ENCODE measurements at places on chromosomes 2 and 18.
A peak's percentile ranks its signal among the peaks of the same experiment; 100 is the strongest.

GRCh38 chr2:144679942-144680341, 160.0 kb upstream of the ZEB2 start:
- no peak for DNase-seq

DNA sequence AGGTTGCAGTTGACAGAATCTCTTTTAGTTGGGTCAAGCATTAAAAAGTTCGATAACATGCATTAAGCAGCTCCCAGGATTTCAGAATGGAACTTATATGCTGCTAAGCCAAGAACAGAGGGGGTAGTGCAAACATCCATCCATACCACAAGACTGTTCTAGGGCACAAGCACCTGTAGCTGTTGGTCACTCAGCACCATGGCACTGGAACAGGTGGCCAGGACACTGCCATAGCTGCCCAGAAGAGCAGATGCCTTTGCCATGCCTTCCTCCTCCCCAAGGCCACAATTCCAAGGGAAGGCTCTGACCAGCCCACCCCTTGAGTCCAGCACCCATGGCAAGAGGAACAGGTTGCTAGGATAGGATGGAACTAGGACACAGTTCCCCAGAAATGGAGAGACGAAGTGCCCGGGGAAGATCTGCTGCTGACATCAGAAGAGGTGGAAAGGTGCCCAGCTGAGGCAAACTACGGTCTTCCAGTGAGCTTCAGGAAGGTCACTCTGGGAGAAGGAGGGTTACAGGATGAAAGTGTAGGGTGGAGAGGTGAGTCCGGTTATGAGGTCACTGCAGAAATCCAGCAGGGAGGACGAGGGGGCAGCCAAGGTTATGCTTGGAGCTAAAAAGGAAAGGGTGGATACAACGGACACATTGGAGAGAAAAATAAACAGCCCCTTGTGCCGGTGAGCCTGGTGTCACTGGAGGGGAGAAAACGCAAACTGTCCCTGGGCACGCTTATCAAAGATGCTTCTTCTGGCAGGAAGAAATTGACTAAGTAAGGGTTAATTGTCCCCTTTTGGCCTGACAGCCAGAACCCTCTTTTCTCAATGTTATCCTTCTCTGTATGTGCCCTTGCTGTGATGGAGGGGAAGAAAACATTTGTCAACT, 41.9 kb downstream of the C1QL2 start:
- DNase-seq: no peak

DNA sequence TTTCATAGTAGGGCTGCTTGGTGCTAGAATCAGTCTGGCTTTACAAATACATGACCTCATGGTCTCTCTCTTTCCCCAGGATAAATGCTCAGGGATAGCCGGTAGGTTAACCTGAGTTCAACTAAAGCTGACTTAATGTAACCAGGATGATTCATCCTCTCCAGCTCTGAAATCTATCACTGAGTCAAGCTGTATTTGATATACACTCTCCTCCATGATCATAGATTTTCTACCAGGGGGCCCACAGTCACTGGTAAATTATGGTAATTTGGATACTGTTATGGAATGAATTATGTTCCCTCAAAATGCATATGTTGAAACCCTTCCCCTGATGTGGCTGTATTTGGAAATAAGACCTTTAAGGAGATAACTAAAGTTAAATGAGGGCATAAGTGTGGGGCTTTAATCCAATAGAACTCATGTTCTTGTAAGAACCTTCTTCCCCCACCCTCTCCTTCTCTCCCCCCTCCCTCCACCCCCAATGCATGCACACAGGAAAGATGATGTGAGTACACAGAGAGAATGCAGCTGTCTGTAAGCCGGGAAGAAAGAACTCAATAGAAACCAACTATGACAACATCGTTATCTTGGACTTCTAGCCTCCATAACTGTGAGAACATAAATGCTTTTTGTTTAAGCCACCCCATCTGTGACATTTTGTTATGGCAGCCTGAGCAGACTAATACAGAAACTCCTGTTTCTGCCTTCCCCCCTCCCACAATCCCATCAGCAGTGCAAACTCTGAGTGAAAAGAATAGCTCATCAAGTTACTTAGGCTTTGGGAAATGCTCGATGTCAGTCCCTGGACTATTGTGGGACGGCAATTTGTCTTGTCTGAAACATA, 134.9 kb upstream of the KYNU start:
- DNase-seq: no peak

GRCh38 chr2:42809131-42809818, 16.9 kb upstream of the HAAO start:
- peak; percentile 38 for DNase-seq

GRCh38 chr2:209368914-209369313, 54.9 kb upstream of the MAP2 start:
- no peak for DNase-seq

DNA sequence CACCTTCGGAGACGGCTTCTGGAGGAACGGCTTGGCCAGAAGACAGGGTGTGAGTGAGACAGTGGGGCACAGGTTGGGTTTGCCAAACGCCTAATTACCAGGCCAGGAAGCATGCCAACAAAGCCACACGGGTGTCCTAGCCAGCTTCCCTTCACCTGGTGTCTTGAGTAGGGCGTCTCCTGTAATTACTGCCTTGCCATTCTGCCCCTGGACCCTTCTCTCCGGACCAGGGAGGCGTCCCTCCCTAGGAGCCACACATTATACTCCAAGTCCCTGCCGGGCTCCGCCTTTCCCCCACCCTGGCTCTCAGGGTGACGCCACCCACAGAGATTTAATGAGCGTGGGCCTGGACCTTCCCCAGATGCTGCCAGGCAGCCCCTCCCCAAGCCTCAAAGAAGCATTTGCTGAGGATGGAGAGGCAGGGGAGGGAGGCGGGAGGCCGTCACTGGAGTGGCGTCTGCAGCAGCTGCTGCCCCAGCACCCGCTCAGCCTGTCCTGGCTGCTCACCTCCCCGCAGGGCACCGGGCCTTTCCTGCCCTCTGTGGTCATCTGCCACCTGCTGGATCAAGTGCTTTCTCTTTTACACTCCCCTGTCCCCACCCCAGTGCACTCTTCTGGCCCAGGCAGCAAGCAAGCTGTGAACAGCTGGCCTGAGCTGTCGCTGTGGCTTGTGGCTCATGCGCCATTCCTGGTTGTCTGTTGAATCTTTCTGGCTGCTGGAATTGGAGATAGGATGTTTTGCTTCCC, 20.7 kb downstream of the FOSL2 start:
- DNase-seq: no peak

GRCh38 chr2:147198651-147199171, 646.1 kb upstream of the ACVR2A start:
- no peak for DNase-seq

DNA sequence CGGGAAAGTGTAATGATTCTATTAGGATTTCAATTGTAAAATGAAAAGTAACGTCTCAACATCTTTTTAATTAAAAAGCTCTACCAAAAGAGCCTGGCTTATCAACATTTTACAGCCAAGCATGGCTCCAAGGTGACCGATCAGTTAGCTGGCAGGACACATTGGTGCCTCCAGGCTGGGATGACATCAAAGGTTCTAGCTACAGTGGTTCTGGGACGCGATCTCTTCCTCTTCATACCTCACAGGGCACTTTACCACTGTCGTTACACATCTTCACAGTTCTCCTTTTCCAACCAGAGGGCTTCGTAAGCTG, 693 bp downstream of the ORC2 start:
- peak; percentile 87 for DNase-seq

DNA sequence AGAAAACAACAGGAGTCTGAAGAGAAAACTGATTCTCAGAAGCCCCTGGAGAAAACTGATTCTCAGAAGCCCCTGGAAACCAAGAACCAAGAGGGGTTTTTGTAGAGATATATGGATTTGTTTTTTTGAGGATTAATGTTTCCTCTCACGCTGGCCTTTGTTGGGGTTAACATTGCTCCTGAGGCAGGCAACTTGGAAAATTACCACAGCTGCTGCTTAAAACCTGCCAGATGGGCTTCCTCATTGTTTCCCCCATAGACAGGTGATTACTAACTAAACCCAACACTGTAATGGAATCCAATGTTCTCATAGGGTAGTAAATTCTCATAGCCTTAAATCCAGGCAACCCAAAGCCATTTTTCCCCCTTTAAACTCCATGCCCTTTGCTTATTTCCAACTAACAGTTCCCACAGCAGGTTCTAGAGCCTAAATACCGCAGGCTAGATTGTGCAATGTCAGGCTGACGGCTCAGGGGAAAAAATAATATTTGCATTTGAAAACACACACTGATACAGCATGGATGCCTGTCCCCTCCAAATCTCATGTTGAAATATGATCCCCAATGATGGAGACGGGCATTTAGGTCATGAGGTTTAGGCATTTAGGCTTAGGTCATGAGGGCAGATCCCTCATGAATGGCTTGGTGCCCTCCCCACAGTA, 272.3 kb upstream of the PKDCC start:
- no peak for DNase-seq

GRCh38 chr2:45344502-45344901, 266.6 kb downstream of the SRBD1 start:
- no peak for DNase-seq

DNA sequence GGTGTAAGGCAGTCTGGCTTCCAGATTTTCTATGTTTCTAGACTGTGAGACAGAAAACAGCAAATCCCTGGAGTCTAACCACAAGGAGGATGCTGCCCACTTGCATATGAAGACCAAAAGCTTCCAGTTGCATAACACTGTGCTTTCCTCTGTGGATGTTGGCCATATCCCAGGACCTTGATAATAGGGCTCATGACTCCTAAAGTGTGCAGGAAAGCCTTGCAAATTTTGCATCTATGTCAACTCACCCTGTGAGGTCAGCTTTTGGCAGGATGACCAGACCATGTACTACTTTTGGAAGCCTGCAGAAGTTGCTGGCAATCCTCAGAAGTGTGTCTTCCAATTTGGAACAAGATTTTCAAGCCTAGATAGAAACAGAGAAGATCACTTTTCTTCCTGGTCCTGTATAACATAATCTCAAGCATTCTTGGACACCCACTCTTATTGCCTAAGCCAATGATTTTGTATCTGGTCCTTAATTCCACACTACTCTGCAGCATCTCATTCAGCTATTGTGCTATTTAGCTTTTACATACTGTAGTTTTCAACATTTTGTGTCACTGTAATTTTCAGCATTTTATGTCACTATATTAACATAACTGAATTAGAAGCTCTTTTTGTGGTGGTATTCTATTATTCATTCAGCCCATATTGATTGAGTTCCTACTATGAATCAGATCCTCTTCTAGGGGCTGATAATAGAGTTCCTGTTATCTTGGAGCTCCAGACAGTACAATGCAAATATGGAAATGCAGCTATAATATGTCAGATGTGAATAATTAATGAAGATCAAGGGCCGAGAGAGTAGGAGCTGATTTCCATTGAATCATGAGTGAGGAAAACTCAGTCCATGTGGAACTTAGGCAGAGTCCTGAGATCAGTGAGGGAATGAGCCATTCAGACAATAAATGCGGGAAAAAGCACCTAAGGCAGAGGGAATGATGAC, 85.3 kb upstream of the RAB27B start:
- DNase-seq: no peak

All from erythroblast (primary cell).